Stimulated activated CD8-positive, alpha-beta memory T cell treated with anti-CD3 and anti-CD28 coated beads, Interleukin-7, amount 100 ng/mL, for 1 hour (primary cell): ENCODE measurements at places on chromosomes 2 and 18.

GRCh38 chr2:16135196-16135912 lies 195.0 kb downstream of the MYCN start:
- no peak for DNase-seq

- DNase-seq = no peak
These were observed 327.6 kb downstream of the NCKAP5 start for GRCh38 chr2:133240491-133241223.

DNA sequence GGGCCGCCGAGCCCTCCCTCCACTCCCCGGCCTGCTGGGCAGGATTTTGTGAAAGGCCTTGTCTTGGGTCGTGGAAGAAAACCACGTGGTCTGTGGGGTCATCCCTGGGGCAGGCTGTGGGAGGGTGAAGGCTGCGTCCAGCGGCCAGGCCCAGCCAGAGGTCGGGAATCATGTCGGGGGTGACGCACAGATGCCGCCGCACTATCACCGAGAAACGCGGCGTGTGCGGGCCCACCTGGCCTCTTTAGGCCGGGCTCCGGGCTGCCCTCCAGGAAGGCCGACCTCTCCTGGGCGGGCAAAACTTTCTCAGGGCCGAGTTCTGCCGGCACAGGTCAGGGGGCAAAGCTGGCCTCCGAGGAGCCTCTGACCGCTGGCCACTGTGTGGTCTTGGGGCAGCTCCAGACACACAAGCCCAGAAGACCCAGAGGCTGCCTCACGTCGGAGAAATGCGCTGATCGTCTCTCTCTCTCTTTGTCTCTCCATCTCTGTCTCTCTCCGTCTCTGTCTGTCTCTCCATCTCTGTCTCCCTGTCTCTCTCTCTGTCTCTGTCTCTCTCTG lies 28.4 kb downstream of the NFATC1 start:
- DNase-seq = no peak

- no peak for DNase-seq
These were observed 11.0 kb downstream of the FECH start for GRCh38 chr18:57575542-57575941.

DNA sequence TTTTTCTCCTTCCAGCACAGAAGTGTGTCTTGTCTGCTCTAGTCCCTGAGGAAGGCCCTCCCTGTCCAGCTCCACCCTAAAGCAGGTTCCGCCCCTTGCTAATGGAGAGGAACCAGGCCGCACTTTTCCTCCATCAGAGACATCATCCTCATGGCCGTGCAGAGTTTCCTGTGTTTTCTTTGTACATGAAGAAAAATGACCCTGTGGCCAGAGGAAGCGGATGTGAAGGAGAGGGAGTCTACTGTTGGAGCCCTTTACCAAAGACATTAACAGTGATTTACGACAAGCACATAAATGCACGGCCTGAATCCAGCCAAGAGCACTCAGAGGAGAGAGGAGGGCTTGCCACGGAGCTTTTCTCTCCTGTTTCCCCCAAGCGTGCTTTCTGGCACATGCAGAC lies 109.5 kb downstream of the RNF144A start:
- no peak for DNase-seq
